Stimulated activated CD4-positive, alpha-beta T cell treated with anti-CD3 and anti-CD28 coated beads, Interleukin-15, amount 100 ng/mL, for 1 hour (primary cell): ENCODE measurements at places on chromosomes 5 and 9.

GRCh38 chr9:25936031-25936430 is 257.8 kb upstream of the TUSC1 start:
- no peak for DNase-seq

DNA sequence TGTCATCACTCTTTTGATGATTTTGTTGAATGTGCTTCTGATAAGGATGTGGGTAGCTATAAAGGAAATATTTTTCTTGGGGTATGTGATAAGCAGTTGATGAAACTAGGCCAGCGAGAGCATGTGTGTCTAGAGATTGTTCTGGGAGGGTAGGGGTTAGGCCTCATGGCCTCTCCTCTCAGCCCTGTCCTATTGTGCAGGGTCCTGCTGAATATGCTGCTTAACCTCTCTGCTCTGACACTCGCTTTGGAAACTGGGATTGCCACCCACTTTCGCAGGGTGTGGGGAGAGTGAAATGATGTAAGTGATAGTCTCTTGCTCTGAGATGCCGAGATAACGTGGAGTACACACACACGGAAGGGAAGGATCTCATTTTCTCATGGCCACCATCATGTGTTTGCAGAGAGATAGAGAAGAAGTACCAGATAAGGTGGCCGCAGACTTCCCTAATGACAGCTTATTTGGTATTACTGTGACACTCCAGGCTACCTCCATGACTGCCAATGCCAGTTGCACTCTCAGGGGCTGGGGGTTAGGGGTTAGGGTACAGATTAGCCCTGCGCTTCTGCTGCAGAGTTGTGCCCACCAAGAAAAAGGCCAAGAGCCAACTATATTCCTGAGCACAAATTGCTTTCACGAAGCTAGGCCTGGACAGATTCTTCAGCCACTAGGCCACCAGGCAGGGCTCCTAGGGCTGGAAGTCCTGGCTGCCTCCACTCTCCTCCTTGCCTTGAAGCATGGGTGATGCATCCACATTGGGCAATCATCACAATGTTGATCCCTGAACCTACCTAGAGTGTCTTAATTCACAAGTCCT is 25.2 kb upstream of the TNFAIP8 start:
- DNase-seq, result no peak

- no peak for DNase-seq
These were observed 714 bp downstream of the SEC24A start for GRCh38 chr5:134649163-134649835.

GRCh38 chr9:135299239-135299590 is 180.4 kb upstream of the PPP1R26 start:
- no peak for DNase-seq

DNA sequence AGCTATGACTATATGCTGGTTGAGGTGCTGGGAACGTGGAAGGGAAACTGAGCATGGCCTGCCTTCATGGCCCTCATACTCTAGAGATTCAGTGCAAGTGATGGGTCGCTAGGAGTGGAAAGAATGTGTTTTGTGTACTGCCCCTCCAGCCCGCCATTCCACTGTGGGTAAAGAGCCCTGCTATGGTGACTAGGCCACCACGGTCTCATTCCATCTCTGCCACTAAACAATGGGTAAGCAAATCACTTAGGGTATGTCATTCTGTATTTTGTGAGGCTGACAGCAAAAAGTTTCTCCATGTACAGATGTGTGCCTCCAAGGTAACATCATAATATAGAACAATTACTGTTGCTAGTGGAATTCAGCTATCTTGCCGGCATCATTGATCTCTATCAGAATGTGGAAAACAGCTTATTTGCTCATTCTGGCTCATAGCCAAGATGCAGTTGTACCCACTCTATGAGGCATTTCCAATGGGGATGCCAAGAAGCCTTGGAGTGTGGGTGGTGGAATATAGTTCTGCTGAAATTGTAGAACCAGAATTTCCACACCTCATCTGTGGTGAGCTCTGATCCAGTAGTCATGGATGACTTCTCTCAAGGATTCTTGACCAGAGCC is 12.5 kb downstream of the SMARCA2 start:
- no peak for DNase-seq

DNA sequence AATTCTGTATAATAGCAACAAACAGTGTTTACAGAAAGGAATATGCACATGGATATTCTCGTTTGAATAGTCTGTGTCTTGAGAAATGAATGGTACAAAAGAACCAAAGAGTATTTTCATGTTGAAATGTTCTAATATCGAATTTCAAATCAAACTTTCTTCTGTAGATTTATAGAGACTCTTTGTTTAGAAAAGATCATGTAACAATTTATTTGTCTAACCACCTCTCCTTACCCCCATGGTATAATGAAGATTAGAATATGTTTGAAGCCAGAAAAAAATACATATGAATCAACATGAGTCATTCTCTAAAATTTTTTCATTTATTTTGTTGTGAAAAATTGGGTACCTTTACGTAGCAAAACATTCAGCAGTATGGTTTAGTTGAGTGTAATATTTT is 285.6 kb downstream of the PRR16 start:
- no peak for DNase-seq

- DNase-seq, result no peak
These were observed 14.4 kb upstream of the ZNF782 start for GRCh38 chr9:96868709-96869108.

- DNase-seq, result no peak
These were observed 329.6 kb downstream of the ADAMTS6 start for GRCh38 chr5:65152131-65152530.

GRCh38 chr9:27395484-27395921 is 98.6 kb upstream of the EQTN start:
- DNase-seq, result no peak

GRCh38 chr5:7868427-7868772 is 431 bp downstream of the FASTKD3 start:
- DNase-seq, result no peak

DNA sequence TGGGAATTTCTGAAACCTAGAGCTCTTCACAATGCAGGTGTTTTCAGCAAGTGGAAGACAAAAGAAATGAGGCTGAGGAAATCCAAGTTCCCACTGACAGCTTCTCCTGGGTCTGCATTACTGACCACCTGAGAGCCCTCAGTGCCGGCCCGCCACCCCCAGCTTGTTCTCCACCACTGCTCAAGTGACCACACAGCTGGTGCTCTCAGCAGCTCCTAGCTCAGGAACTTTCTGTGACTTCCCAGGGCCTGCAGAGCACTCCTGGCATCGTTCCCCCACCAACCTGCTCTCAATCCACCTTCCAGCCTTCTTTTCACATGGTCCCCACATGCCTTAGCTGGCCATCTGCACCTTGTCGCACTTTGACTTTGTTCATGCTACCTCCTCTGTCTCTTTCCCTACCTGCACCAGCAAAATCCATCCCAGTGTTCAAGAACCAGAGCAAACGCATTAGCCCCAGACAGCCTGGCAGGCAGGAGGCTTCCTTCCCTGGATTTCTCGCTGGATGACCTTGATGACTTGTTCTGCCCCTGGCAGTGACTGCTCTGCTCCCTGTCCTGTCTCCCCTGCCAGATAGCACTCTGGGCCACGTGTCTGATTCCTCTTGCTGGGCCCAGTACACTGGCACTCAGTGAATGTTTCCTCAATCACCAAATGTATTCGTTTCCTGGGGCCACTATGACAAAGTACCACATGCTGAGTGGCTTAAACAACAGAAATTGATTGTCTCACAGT is 35.1 kb upstream of the NANS start:
- no peak for DNase-seq

- DNase-seq, result no peak
These were observed 1738.8 kb downstream of the EFNA5 start for GRCh38 chr5:105931881-105932421.

DNA sequence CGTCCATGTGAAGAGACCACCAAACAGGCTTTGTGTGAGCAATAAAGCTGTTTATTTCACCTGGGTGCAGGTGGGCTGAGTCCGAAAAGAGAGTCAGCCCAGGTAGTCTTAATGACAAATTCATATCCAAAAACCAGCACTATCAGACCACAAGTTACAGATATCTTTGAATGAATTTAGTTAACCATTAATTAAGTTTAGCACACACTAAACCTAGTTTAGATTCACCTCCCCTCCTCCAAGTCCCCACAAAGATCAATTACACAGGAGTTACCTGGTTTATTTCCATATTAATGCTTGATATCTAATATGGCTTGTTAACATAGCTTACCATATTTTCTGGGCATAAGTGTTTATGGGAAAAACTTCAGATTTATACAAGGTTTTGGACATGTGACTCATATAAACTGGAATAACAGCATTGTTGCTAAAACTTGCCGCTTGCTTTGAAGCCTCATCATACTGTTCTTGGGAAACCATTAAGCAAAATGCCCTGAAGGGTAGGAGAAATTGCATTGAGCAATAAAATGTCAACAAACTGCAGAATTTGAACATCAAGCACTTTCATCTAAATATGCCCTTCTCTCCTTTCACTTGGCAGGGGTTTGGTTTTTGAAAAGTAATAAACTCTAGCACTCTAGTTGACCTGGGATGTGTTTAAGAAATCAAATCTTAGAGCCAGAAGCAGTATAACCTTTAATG is 166.9 kb downstream of the SNCAIP start:
- no peak for DNase-seq

- DNase-seq, result no peak
These were observed 399.3 kb upstream of the CDH9 start for GRCh38 chr5:27437594-27438200.

DNA sequence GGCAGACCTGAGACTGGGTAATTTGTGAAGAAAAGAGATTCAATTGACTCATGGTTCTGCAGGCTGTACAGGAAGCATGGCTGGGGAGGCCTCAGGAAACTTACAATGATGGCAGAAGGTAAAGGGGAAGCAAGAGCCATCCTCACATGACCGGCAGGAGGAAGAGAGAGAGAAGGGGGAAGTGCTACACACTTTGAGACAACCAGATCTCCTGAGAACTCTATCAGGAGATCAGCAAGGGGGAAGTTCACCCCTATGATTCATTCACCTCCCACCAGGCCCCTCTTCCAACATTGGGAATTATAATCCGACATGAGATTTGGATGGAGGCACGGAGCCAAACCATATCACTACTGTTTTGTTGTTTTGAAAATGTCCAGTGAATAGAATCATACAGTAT is 110.2 kb downstream of the DAPK1 start:
- DNase-seq, result no peak

- no peak for DNase-seq
These were observed 21.5 kb downstream of the TMC1 start for GRCh38 chr9:72542917-72543316.

DNA sequence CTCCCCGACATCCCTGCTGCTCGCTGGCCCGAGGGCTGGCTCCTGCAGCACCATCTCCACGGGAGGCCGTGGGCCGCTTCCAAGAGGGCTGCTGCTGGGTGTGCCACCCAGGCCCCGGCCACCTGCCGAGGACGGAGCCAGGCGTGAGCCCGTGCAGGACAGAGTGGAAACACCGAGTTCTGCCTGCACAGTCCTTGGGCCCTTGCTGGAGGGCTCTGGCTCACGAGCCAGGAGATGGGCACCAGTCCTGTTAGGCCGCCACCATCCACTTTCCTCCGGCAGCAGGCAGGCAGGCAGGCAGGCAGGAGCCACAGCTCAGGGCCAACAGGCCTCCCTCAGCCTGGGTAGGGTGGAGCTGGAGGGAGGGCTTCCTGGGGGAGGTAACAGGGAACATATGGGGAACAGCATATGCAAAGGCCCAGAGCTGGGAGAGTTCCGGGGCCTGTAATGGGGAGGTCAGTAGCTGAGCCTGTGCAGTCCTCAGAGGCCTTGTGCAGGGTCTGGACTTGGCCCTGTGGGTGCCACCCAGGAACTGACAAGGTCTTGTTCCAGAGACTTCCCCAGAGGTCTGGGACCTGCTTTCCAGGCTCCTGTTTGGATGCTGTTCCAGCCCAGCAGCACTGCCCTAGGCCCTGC is 31.9 kb downstream of the RXRA start:
- no peak for DNase-seq

DNA sequence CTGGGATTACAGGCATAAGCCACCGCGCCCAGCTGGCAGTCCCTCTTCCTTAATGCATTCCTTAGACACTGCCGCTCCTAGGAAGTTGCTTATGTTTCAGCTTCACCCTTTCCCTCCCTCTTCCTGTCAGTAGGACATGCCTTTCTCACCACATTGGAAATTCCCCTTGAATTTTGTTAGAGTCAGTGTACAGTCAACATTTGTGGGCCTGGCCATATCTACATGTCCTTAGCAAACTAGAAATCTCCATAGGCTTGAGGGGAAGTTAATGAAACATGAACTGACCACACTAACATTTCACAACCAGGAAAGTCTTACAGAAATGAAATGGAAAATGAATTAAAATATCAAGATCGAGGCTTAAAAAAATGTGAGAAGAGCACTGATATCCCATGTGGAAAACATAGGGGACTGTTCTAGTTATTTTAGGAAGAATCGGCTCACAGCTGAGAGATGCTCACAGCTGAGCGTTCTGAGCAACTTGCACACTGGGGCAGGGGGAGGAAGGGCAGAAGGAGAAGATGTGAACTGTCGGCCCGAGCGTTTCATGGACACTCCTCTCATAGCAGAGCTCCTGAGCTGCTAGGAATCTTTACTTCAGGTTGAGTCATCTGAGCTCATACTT is 21.1 kb upstream of the LVRN start:
- DNase-seq, result no peak

- DNase-seq, result no peak
These were observed 61.7 kb upstream of the COL15A1 start for GRCh38 chr9:98881836-98882568.

DNA sequence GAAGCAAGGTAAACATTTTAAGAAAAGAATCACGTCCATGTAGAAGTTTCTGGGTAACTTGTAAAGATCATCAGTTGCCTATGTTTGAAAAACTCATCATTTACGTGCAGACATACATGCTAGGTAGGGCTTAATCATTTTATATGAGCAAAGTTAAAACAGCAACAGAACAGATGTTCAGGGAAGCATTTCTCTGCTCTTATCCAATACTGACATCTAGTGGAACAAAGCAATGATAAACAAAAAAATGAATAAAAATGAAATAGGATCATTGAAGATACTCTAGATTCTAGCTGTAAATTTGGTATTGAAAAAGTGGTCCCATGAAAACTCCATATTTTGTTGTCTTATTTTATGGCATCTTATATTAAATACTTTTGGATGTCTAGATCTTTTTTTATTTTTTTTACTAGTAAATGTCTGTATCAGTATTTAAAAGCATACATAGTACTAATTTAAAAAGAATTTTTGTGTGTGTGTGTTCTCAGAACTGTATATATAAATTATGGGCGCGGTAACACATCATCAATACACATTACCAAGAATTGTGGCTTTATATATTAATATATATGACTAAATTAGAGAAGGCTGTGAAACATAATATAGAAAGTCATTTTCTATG is 1050.2 kb downstream of the CDH12 start:
- no peak for DNase-seq

DNA sequence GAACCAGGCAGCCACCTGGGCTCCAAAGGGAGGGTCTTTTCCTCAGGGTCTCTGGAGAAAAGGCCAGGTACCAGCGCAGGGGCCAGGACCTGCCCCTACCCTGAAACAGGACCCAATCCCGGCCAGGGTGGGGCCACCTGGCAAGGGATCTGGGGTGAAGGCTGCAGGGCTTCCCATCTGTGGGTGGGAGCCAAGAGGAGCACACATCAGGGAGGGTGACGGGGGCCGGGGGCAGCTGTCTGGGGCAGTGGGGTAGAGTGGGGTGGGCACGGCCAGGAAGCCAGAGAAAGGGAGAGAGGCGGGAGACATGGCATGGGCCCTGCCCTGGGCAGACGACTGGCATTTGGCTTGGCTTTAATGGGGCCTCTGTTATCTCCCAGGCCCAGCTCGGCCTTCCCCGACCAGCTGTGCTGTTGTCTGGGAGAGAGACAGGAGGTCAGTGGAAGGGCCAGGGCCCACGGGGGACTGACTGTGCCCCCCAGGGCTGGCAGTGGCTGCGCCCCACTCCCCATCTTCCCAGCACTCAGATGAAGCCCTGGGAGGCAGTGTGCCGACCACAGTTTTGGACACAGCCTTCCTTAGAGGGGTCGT is 57.2 kb upstream of the RNF130 start:
- DNase-seq, result no peak

GRCh38 chr9:4618700-4619099 is 43.4 kb upstream of the PLPP6 start:
- DNase-seq, result no peak
